Fibroblast of skin of right quadriceps (primary cell): ENCODE measurements at places on chromosomes 1 and 21.

- no peak for DNase-seq
These were observed 20.4 kb upstream of the FHAD1 start for GRCh38 chr1:15226388-15227255.

DNA sequence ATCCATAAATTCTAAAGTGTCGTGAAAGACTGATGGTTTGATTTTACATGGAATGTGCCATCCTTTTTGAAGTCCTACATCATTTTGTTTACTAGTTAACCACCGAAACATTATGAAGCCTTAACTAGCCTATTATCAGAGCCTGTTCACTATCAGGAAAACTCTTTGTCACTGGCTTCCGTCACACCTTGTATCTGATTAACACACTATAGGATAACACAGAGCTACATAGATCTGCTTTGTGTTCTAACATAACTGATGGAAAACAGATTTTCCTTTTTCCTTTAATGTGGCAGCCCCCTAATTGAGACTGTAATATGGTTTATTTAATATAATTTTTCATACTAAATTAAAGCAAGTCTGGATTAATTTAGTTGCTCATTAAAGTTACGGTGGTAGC, 74.5 kb upstream of the SCYL3 start:
- no peak for DNase-seq

DNA sequence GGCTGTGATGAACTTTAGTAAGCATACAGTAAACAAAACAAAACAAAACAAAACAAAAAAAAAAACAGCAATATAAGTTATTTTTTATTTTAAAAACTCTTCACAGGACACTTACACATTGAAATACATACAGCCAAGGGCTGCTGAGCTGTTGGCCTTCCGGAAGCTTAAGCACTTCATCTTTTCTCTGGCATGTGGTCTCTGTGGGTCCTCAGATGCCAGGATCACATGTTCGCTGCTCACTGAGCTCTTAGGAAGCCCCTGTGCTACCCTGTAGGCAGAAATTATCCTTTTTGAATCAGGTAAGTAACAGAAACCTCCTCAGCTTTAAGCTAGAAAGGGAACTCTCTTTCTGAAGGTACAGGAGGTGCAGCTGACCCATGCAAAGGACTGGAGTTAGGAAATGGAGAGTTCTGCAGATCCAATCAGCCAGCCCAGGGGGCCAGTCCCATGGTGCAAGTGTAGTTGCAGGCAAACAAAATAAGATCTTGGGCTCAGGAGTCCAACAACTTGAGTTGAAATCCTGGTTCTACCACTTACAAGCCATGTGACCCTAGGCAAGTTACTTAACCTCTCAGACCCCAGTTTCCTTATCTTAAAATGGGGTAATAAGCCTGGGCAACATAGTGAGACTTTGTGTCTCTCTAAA, 22.4 kb upstream of the MED18 start:
- no peak for DNase-seq

DNA sequence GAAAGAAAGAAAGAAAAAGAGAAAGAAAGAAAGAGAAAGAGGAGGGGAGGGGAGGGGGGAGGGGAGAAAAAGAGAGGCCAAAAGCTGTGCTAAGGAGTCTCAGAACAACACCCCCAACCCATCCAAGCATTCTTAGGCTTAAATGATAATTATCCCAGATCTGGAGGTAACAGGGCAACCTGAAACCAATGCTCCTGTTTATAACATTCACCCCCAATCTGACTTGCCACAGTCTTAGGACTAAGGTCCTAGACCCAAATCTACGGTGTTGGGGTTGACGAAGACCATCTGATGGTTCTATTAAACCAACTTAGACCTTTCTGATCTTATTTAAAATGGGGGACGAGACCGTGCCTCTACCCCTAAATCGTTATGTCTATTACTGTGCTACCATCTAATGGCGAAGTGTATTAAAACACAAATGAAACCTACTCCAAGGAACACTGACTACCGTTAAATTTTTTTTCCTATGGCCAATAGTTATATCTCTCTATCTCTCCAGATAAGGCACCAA, 119.3 kb upstream of the CDC42BPA start:
- peak; percentile 62 for DNase-seq

- no peak for DNase-seq
These were observed 7.8 kb downstream of the TNFRSF18 start for GRCh38 chr1:1198423-1199140.

GRCh38 chr1:185917646-185918045, 183.5 kb downstream of the HMCN1 start:
- peak; percentile 53 for DNase-seq

DNA sequence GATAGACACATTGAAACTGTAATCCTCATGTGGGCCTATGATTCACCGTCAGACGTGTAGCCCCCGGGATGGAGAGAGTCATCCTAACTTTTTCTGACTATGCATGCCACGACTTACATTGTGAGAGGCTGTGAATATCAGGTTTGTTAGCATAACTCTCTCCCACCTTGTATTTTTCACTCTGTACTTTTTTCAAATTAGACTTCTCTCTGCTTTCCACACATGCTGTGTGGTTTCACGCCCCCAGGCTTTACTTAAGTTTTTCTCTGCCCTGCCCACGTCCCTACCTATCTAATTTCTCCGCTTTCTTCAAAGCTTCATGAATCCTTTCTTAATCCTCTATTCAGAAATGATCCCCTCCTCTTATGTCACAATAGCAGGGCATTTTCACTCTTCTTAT, 3.4 kb upstream of the NCAM2 start:
- DNase-seq, result no peak

DNA sequence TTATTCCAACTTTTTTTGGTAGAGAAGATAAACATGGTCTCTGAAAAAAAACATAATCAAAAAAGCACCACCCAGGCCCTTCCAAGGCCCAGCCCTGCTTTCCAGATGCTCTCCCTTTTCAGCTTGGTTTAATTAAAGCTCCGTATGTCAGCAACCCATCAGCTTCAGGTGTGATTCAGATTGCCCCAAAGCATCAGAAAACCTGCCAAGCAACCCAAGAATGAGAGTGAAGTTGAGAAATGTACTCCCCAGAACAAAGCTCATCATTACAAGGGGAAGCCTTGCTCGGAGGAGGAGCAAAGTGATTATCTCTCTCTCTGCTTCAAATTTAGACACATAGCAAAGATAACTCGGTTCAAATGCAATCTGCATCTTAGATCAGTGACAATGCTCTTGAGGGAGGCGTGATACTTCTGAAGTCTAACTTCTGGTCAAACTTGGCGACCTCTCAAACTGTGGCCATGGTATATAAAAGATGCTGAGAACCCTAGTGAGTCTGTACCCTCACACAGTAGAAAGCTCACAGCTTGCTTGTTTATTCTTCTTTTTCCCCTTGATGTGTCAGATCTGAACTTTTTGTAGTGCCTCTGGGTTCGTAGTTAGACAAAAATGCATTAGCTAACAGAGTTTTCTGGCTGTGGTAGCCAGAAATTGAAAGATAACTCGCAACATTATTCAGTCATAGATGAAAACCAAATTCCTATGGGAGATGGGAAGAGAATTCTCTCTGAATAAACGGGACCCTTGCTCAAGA, 63.3 kb upstream of the ZC3H11B start:
- DNase-seq, result peak; percentile 52

DNA sequence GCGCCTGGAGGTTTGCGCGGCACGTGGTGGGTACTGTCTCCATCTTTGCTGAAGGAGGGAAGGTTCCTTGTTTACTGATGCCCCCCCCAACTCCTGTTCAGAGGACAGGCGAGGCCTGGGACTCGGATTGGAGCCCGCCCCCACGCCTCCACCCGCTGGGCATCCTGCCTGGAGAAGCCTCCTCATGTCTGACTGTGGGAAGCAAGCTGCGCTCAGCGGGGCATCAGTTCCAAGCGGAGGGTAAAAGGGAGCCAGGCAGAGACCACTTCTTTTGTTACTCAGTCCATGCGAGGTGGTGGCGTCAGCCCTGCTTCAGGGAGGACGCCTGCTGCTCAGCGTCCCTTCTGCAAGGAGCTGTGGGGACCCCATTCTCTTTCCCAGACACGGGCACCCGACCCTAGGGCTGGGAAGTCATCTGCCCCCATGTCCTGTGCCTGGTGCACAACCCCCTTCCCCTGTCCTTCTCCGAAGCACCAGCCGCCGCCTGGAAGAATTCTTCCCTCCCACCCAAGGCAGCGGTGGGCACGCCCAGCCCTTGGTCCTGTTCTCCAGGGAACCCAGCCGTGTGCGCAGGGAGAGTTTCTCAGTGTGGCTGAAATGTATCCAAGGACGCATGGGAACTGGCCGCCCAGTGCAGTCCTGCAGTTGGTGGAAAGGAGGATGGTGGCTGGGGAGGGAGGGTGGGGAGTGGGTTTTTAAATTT, 414.0 kb downstream of the CAMTA1 start:
- no peak for DNase-seq

GRCh38 chr1:244328476-244328875, 123.2 kb downstream of the ADSS2 start:
- DNase-seq, result no peak

DNA sequence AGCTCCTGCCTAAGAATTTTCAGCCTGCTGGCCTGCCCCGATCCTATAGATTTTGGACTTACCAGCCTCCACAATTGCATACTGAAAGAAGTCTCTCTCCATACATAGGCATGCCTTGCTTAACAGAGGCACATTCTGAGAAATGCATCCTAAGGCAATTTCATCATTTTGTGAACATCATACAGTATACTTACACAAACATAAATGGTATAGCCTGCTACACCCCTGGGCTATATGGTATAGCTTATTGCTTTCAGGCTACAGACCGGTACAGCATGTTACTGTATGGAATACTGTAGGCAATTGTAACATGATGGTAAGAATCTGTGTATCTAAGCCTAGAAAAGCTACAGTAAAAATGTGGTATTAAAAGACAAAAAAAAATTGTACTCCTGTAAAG, 174.7 kb downstream of the NRIP1 start:
- no peak for DNase-seq

GRCh38 chr1:66350001-66350547, 183.9 kb upstream of the SGIP1 start:
- peak; percentile 71 for DNase-seq

DNA sequence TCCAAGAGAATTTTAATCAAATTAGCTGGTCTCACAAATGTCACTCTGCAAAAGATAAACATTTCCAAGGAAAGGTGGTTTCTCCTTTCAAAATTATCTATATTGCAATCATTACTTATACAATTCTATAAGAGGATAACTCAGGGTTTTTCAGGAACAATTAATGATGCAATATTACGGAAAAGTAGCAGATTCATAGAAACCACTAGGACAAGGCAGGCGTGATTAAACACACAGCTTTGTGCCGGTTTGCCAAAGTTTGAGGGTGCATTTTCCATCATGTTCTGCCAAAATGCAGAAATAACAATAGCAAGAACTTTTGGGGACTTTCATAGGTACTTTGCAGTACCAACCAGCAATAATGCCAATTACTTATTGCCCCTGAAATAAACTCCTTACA, 605 bp downstream of the TNFRSF9 start:
- DNase-seq, result no peak

- DNase-seq, result no peak
These were observed 60.0 kb downstream of the APCS start for GRCh38 chr1:159647616-159648015.

DNA sequence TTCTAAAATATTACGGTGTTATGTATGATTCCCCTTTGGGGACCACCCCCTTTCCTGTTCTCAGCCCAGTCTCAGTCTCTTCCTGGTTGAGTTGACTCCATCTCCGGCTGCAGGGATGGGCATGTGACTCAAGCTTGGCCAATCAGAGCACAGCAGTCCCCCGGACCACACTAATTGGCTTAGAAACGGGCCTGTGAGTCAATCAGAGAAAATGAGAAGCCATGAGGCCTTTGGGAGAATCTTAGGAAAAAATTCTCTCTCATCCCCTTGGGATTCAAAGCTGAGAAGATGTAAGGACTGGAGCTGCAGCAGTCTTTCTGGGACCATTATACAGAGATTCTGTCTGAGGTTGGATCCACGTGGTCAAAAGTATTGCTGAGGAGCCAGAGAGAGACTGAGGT, 10.7 kb upstream of the FHAD1 start:
- peak; percentile 35 for DNase-seq

DNA sequence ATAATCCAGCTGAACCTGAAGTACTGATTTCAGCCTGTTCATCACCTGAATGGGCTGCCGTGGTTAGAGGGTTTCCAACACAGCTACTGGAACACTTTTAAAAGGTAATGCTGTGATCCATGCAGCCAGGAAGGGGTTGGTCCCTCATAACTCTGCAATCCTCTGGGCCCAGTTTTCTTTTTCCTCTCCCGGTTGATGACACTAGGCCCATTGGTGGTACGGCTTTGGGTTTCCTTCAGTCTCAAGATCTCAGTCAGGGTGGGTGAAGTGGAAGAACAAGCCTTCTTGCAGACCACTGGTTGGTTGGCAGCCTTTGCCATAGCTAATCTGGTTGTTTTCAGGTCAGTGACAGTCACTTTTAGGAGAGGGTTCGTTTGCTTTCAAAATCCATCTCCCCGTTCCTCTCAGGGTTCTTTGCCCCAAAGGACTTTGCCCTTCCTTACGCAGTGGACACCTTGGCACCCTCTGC, 502 bp upstream of the SLC35A3 start:
- peak; percentile 7 for DNase-seq

DNA sequence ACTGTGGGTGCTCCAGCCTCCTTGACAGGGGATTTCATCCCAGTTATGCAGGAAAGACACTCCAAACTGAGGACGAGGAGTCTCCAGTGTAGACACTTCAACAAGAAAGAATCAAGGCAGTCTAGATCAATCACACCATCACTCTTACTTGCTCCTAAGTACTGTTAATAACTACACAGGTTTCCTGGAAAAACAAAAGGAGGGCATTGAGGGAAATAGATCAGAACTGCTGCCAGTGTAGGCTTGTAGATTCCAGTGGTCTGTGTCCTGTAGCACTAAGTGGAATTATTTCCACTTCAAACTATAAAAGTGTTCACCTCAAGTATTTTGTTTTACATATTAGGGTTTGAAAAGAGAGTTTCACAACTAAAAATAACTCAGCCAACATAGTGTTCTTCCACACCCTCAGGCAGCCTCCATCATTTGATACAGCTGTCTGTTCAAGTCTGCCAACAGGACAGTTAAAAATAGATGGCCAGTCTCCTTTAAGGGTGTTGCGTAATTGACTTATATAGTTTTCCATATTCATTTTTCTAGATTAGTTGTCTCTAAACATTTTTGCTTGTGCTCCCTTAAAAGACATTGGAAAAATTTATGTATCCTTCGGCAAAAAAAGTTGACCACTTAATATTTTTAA, 32.0 kb upstream of the AGL start:
- DNase-seq, result peak; percentile 10

DNA sequence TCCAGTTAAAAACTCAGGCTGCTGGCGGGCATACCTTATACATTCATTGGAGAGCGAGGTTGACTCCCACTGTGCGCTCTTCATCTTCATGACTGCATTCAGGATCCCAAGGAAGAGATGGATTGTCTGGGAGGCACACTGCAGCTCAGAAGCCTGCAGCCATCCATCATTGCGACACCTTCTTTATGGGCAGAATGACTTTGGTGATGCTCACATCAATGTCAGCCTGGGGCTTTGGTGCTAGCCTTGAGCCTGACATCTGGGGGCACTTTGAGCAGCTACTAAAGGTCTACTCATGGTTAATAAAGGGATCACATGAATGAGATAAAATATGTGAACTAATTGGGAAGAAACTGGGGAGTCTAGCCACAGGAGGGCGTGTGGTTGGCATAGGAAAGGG, 229.3 kb downstream of the PRDM2 start:
- DNase-seq, result no peak

GRCh38 chr1:178945763-178946266, 74.9 kb upstream of the ANGPTL1 start:
- DNase-seq, result peak; percentile 27

- peak; percentile 22 for DNase-seq
These were observed 493 bp upstream of the ELOA start for GRCh38 chr1:23742670-23743286.

GRCh38 chr21:33856893-33857527, 58.6 kb downstream of the ATP5PO start:
- no peak for DNase-seq
